ENCODE measurements at places on chromosomes 7 and 10.

DNA sequence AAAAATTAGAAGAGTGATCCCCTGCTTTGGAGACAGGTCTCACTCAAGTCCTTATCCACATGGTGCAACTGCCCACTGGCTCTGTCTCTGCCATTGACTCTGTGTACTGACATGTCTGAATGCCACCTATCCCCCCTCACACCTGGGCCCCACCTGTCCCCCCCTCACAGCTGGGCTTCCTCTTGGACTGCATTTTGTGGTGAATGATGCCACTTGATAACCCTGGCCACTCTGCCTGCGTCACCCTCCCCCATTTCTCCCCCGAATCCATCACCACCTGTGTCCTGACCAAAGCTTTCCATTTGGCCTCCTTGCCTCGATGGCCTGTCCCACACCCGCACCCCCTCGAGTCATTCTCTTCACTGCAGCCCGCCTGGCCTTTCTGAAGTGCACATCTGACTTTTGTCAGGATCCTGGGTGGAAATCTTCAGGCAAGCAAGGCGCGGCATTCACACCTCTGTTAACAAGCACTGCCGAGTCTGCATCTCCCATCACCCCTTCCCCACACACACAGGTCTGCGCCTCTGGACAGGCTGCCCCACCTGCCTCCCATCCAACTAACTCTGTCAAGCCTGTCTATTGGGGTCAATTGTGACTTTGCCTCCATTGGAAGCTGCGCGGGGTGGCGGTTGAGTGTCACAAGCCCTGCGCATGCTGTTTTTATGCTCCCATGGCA, 175.3 kb upstream of the KLF14 start:
- no peak for DNase-seq

DNA sequence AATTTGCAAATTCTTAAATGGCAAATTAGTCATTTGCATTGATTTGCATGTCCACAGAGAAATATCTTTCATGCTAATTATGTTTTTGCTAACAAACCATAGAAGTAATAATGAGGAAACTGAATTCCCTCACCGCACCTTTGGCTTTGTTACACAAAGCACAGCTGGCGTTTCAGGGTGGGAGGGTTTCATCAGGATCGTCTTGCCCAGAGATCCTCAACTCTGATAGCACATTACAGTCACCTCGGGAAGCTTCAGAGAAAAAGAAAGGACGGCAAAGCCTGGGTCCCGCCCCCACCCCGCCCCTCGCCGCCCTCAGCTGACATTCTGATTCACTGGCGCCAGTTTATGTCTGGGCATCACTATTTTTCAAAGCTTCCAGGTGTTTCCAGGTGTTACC, 119.4 kb downstream of the PTPRN2 start:
- no peak for DNase-seq

- no peak for DNase-seq
Observed at GRCh38 chr7:45660901-45661211, 86.7 kb downstream of the ADCY1 start.

DNA sequence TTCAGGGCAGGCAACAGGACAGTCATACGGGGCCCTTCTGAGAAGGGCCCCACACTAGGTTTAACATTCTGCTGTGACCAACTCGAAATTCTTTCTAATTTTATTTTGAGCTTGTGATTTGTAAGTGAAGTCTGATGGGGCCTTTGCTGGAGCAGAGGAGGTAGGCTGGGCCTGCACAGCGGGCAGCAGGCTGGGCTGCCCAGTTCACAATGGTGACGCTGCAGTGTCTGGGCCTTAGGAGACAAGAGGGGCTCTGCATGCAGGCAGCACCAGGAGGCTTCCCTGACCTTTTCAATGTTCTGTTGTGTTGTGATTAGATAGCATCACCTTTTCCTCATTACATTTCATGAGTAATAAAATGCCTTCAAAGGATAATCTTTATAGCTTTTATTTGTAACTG, 175.1 kb downstream of the CXCL12 start:
- no peak for DNase-seq

DNA sequence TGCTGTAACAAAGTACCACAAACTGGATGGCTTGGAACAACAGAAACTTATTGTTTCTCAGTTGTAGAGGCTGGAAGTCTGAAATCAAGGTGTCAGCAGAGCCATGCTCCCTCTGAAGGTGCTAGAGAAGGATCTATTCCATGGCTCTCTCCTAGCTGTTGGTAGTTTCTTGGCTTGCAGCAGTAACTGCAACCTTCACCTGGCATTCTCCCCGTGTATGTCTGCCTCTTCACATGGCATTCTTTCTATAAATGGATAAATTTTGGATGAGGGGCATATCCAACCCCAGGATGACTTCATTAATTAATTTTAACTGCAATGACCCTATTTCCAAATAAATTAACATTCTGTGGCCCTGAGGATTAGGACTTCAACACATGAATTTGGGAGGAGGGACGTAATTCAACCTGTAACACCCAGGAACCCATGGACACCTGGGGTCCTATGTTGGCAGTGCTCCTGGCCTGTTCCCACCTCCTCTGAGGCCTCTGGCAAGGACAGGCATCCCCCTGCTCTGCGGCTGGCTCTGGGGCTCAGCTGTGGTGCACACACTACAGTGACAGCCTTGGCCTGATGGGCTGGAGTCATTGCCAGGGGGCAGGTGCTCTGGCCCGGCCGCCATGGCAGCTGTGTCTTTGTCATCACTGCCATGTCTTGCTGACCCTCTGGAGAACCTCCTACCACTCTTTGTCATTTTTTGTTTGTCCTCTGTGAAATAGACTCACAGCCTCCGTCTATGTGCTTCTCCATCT, 30.8 kb downstream of the LSMEM1 start:
- DNase-seq = no peak

All from activated T-helper 1 cell treated with anti-CD3 and anti-CD28 coated beads, Interleukin-2, amount 50 U/mL, for 16 hours (primary cell).